ENCODE measurements at places on chromosomes 7 and 10.

DNA sequence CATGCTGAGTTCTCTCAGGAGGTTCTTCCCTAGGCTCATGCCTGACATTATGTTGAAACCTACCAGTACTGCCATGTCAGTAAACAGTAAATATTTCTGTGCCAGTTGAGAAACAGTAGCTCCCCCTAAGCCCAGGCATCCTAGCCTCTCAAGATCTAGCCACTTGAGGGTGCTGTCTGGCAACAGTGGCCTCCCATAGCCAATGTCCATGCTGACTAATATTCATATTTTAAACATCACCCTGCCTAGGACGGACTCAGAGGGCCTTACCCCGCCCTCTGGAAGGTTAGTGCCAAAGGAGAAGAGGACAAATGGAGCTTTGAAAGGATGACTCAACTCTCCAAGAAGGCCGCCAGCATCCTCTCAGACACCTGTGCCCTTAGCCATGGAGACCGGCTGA lies 7.7 kb downstream of the ACSM6 start:
- no peak for DNase-seq

- no peak for DNase-seq
These were observed 282.6 kb upstream of the LRRN3 start for GRCh38 chr7:110808361-110808760.

GRCh38 chr10:46248651-46249146 lies 38.1 kb upstream of the ANTXRL start:
- DNase-seq = no peak

GRCh38 chr7:30463405-30464145 lies 15.0 kb downstream of the NOD1 start:
- DNase-seq = no peak

DNA sequence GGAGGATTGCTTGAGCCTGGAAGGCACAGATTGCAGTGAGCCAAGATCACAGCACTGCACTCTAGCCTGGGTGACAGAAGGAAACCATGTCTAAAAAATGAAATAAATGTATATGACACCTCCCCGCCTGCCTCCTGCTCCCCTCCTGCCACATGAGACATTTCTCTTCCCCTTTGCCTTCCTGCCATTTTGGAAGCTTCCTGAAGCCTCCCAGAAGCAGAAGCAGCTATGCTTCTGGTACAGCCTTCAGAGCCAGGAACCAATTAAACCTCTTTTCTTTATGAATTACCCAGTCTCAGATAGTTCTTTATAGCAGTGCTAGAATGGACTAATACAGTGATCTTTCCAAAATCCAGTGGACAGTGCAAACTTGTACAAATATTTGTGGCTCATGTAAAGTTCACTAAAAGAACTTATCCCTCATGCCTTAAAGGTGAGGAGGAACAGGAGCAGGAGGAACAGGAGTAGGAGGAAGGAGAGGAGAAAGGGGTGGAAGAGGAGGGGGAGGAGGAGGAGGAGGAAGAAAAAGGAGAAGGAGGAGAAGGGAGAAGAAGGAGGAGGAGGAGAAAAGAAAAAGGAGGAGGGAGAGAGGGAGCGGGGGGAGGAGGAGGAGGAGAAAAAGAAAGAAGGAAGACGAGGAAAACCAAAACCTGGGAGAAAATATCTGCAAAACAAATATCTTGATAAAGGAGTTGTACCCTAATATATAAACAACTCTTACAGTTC lies 2.8 kb upstream of the ABI1 start:
- DNase-seq = no peak

GRCh38 chr10:128744811-128745305 lies 618.6 kb upstream of the MKI67 start:
- DNase-seq = no peak

DNA sequence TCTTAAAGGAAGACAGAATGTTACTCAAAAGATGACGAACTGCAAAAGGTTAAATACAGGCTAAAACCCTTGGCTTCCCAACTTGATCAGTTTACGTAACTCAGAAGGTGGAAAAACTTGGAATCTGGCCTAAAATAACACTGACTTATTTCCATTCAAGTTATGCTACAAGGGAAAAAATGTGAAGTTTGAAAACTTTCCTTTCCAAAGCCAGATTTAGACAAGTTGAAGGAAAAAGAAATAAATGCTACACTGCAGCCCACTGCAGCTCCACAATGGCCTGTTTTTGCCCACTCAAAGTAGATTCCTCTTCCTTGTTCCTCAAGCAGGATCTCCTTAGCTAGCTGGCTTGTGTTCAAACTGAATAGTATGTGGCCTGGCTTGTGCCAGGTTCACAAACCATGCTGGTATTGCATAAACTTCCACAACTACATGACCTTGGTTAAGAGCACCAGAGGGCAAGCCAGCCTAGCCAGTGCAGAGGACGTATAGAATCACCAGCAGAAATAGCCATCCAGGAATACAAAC lies 166.2 kb downstream of the CPEB3 start:
- DNase-seq = no peak

GRCh38 chr10:14603534-14604102 lies 171.1 kb downstream of the FAM107B start:
- DNase-seq = no peak

DNA sequence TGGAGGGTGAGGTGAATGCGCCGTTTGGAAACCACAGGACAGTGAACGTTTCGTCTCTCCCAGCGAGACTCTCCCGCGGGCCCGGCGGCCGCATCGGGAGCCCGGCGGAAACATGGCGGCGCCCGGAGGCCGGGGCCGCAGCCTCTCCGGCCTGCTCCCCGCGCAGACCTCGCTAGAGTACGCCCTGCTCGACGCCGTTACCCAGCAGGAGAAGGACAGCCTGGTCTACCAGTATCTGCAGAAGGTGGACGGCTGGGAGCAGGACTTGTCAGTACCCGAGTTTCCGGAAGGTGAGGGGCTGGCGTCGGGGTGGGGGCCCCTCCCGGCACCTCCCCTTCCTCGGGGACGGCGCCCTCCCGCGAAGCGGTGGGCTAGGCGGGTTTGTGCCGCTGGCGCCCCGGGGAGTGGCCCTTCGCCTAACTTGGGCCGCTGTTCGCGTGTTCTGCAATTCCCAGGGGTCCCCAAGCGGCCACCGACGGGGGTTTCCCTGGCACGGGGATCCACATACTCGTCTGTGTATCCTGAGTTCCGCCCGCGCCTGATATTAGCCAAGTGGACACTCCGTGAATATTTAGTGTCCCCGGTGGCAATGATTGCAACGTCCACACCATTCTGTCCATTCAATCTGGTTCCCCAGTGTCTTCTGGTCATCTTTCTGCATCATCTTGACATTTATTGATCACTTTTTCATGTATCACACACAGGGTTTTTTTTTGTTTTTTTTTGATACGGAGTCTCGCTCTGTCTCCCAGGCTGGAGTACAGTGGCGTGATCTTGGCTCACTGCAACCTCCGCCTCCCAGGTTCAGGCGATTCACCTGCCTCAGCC lies 514 bp downstream of the NHLRC2 start:
- DNase-seq = peak; percentile 66

GRCh38 chr10:51620131-51620530 lies 79.3 kb downstream of the CSTF2T start:
- DNase-seq = no peak

DNA sequence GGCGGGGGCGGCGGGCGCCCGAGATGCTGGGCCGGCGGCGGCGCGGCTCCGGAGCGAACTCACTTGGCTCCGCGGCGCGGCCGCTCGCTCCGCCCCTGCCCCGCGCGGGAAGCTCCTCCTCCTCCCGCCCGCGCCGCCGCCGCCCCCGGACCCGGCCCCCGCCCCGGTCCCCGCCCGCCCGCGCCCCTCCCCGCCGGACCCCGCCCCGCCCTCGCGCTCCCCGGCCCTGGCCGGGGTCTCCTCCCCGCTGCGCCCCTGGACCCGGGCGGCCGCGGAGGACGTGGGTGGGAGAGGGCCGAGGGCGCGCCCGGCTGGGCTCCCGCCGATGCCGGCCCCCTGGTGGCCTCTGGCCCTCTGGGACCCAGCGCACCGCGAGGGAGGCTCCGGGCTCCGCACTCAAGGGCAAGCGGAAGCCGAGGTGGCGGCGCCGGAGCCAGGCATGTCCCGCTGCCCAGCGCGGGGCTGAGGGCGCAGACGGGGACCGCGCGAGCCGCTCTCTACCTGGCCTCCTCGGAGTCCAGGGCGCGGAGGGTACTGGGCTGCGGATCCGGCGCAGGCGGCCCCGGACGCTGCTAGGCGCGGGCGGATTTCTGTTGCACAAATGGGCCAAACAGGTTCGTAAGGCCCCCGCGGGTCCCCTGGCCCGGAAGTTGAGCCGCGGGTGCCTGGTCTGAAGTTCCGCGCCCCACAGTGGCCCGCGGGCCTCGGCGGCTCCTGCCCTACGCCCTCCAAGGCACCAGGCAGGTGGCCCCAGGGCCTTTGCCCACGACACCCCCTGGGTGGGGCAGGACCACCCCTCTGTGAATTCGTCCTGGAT lies at the start of gene TCERG1L:
Gene TCERG1L (minus strand): TSS at position 61 of the 817 bp plus-strand sequence. CDS start 86 bp downstream, outside the sequence.
- peak; percentile 44 for DNase-seq

DNA sequence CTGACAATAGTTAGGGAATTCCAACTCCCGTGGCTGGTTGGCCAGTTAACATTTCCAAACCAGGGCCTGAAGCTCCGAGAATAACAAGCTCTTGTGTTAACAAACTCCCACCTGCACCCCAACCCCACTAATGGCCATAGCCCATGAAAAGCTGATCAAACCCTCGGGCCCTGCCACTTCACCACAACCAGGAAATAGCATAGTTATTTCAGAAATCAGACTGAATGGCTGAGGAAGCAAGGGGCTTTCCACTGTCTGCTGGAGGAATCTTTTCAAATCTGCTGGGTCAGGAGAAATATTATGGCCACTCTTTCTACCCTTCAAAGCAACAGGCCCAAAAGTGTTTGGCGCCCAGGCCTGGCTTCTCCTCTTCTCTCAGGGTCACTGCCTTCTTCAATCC lies 145.6 kb downstream of the GLCCI1 start:
- DNase-seq = no peak

DNA sequence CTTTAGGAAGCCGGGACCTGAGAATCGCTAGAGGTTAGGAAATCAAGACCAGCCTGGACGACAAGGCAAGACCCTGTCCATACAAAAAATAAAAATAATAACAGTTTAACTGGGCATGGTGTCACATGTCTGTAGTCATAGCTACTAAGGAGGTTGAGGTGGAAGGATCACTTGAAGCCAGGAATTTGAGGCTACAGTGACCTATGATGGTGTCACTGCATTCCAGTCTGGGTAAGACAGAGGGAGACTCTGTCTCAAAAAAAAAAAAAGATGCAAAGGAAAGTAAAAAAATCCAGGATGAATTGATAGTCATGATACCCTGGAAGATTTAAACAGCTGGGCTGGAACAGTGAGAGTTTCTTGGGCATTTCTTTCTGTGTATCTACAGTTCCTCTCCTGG lies 463.2 kb downstream of the GALNT17 start:
- no peak for DNase-seq

GRCh38 chr7:124514471-124514870 lies 251.1 kb downstream of the GPR37 start:
- DNase-seq = no peak

DNA sequence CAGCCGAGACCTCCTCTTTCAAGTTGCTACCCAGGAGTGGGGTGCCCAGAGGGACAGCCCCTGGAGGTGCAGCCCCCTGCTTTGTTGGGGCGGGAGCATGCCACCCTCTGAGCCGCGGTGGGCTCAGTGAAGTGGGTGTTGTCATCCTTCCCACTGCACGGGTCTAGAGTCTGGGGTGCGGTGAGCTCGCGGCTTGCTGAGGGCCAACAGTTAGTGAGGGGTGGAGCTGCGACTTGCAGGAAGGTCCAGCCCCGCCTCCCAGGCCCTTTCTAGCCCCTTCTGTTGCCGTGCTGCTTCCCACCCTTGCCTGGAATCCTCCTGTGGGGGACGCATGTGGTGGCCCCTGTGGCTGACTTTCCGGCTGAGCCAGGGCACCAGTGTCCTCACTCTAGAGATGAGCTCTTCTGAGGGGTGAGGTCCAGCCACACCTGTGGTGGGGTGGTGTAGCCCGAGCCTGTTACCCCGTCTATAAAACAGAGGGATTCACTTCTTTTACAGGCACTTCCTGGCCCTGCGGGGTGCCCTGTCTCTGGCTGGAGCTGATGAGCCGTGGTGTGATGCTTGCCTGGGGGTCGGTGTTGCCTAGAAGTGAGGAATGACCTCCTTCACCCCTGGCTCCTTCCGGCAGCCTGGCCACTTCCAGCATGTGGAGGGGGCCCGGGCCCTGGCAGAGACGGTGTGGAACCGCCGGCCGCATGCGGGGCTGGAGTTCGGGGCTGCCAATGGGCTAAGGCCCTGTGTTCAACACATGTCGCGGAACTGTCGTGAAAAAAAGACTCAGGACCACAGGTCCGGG lies 127.9 kb downstream of the FAM53B start:
- DNase-seq = no peak

GRCh38 chr7:151442776-151443496 lies 3.0 kb upstream of the CRYGN start:
- no peak for DNase-seq

GRCh38 chr7:131890176-131890575 lies 333.7 kb upstream of the PODXL start:
- DNase-seq = no peak

- DNase-seq = no peak
These were observed 42.3 kb upstream of the SP8 start for GRCh38 chr7:20828947-20829346.

- DNase-seq = no peak
These were observed 22.8 kb upstream of the ADAMTS14 start for GRCh38 chr10:70649526-70649925.

DNA sequence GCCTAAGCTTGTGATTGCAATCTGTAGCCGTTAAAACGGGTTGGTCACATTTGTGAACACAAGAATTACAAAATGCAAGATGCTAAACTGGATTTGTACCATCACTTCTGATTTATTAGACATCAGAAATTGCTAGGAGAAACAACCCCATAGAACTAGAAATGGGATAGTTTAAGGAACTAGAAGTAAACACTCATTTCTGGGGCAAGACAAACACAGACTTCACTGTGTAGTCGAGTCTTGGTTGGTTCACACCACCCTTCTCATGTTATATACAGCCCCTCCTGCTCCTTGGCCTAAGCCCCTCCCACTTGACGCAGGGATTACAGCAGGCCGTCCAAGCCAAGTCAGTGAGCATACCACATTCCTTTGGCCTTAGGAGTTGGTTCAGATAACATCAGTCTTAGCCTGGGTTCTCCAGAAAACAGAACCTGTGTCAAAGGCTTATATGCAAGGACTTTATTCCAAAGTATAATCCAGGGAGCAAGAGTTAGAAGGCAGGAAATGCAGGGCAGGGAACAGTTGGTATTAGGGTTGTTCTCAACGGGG lies 2.0 kb upstream of the NRAP start:
- DNase-seq = no peak

DNA sequence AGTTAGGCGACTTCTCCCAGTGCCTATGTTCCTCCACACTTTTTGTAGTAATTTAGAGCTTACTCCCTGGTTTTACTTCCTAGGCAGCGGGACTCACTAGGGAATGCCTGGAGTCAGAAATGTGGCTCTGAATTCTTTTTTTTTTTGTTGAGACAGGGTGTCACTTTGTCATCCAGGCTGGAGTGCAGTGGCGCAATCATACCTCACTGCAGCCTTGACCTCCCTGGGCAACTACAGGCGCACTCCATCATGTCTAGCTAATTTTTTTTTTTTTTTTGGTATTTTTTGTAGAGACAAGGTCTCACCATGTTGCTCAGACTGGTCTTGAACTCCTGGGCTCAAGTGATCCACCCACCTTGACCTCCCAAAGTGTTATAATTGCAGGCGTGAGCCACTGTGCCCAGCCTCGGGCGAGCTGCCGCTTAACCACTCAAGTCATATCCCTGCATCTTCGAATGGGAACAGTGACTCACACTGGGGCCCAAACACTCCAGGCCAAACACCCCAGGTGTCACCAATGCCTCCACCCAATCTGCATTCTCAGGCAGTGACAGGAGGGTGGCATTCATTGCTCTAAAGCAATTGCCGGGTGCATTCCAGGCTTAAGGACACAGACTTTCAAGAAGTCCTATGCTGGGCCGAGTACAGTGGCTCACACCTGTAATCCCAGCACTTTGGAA lies 19.6 kb downstream of the RGS10 start:
- peak; percentile 39 for DNase-seq
